ENCODE measurements at places on chromosomes 11 and 22.
A peak's percentile ranks its signal among the peaks of the same experiment; 100 is the strongest.

- no peak for DNase-seq
Observed at GRCh38 chr11:126601136-126601535, 245.7 kb downstream of the ST3GAL4 start.

- no peak for DNase-seq
Observed at GRCh38 chr22:33597274-33597985, 322.8 kb downstream of the LARGE1 start.

DNA sequence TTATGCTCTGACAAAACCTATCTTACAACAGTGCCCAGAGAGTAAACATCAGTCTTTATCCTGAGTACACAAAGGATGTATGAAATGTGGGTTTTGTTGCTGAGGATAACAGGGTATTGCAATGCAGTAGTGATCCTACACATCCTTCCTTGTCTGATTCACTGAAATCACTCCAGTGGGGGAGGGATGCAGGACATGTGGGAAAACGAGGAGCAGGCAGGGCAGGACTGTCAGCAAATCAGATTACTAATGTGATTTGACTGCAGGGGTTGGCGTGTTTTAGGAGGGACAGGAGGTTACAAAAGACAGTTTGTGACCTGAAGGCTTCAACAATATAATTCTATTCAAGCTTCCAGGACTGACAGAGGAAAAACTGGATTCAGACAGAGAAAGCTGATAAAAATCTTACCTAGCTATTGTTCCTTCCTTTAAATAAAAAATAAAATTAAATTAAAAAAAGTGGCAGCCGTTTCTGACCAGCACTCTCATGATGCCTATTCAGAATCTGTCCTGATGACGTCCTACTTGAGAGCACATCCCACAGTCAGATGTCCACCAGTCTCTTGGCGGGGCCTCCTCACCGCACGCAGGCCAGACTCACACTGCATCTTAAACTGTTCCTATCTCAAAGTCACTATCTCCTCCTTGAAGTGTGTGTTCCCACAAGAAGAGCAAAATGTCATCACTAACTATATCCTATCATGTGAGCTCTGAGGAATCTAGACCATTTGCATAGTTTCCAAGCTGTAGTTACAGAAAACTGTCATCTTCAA, 50.6 kb upstream of the MN1 start:
- DNase-seq, result peak; percentile 89

DNA sequence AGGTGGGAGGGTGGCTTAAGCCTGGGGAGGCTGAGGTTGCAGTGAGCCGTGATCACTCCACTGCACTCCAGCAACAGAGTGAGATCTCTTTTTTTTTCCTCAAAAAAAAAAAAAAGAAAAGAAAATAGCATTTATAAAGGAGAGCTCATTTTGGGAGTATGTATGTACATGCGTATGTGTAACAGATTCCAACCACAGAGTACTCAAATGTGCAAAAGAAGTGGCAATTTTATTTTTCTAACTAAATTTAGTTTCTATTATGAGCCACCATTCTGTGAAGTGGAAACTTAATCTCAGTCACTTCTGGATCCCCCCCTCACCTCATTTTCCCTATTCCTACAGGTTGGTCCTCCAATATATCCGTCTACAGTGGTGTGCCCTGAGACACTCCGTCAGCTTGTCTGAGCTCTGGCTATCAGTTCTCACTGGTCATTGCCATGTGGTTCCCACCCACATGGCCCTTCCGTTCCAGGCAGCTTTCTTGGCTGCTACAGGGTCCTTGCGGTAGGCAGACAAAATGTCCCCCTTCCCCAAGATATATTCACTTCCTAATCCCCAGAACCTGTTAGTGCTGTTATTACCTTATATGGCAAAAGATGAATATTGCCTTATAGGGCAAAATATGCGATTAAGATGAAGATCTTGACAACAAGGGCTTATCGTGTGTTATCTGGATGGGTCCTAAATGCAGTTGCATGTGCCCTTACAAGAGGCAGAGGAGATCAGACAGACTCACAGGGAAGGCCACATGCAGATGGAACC, 35.8 kb upstream of the TSKU start:
- no peak for DNase-seq

DNA sequence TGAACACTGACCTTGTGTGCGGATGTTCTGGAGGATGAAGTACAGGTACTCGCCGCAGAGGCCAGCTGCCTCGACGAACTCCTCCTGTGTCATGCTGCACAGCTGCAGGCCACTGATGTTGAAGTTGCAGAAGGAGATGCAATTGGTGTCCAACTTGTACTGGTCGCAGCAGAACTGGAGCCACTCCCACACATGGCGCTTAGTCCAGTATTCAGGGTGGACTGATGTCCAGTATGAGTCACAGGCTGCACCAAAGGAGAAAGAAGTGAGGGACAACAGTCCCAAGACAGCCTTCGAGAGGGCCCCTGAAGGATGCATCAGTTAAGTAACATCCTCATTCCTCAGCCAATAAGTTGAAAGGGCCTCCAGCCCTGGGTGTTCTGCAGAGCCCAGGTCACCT, 20.1 kb downstream of the ELF5 start:
- DNase-seq, result no peak

DNA sequence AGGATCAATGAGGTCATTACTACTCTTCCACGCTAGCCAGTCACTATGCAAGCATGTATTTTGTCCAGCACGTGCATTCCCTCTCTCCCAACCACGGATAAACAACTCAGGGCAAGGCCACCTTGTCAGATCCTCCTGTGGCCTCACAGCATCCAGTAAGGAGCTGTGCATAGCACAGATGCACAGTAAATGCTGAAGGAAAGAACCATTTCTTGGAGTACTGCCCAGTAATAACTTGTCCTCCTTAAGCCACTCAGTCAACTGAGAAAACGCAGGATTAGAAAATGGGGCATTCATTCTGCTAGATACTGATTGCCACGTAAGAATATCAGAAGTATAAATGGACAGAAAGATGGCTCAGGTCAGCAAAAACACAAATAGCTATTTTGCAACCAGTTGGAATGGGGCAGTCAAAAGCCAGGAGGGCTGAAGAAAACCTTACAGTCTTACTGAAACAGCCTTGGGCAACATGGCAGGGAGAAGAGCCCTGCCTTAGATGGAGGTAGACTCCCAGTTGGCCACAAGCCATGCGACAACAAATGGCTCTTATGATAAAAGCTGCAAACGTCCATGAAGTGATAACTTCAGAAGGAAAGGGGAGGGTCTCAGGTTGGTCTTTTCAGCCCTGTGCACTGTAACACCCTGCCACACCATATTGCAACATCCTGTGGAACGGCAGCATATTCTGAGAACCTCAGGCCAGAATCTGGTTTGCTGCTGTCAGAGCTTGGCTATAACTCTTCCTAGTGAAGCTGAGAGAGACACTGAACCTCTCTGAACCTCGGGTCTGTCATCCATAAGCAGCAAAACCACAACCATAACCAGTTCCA, 23.0 kb downstream of the PC start:
- DNase-seq, result no peak

DNA sequence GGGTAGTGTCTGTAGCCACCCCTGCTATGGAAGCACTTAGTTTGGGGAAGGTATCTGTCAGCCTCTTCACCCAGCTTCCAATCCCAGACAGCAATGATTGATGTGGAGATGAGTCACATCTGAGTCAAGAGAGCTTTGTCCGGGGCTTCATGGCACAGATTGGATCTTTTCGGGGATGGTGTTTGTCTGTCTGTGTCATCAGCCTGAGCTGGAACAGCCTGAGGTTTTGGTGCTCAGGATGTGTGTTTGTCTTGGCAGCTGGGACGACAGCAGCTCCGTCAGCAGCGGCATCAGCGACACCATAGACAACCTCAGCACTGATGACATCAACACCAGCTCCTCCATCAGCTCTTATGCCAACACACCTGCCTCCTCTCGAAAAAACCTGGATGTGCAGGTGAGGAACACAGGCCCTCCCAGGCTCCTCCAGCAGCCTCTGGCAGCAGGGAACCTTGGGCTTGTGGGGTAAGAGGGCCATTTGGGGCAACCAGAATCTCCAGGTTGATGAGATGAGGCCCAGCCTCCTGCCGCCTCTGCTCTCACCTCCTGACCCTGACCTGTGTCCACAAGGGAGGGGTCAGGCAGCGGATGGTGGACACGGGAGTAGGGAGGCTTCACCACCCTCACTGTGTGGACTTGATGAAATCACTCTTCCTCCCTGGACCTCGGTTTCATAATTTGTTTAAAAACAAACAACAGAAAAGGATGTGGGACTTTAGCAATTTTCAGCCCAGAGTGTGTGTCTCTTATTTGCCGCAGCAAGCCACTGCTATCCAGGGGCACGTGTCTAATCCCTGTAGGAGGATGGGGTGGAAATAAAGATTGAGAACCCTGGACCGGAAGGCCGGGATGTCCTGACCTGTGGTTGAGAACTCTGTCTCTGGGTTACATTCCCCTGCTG, 124.3 kb downstream of the DBX1 start:
- DNase-seq, result no peak

DNA sequence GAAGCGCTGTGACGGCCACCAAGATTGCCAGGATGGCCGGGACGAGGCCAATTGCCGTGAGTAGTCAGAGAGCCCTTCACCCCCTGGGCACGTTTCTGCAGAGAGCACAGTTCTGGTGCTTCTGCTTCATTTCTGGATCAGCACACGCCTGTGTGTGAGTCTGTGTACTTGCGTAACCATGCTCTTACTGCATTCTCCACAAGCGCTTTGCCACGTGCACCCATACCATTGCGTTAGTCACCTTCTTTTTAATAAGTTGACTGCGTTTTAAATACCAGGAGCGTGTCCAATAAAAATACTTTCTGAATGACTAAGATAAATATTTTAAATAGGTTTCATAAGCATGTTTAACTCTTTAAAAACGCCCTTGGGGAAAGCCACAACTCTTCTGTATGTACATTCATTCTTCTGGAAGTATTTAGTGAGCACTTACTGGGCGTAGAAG, 143.0 kb upstream of the SORL1-AS1 start:
- no peak for DNase-seq

GRCh38 chr11:130480186-130480585, 31.7 kb downstream of the ADAMTS15 start:
- DNase-seq, result no peak

DNA sequence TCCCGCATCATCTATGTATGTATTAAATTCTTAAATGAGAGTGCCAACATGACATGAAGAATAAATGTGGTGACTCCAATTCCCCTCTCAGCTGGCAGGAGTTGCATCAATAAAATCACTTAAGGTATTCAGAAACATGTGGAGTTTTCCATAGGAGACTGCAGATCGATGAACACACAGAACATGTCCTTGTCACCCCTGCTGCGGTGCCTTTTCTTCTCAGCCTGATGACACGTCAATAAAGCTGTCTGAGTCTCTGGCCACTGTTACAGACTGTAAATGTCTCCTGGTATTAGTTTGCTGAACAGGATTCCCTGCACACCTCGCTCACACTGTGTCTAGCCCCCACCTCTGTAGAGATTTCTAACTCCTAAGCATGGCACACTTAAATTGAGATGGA, 460.5 kb downstream of the LRRC4C start:
- no peak for DNase-seq

DNA sequence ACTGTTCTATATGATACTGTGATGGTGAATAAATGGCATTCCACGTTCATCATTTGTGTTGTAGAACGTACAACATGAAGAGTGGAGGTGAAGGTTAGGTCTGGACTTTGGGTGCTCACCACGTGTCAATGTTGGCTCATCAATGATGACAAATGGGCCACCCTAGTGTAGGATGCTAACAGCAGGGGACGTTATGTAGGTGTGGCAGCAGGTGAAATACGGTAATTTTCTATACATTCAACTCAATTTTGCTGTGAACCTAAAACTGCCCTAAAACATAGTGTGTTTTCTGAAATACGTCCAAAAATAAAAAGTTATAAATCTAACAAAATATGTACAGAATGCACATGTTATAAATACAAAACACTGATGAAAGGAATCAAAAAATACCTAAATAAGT, 6.2 kb downstream of the KRTAP5-6 start:
- no peak for DNase-seq

- no peak for DNase-seq
Observed at GRCh38 chr11:63243533-63243932, at the start of gene SLC22A25. Gene SLC22A25, minus strand, starts transcription at chr11:63243599. Its CDS starts 13,947 bp downstream, at chr11:63229652.
